Renal pelvis (tissue), 12 donors: ENCODE measurements at places on chromosomes 7 and 10. TPM values are rescaled to one million over a fixed set of nuclear protein-coding genes. Genes with fewer than 3 reads are reported as not detected.

The SLC26A5 gene
- 0.09 TPM for polyA plus RNA-seq

The GIMAP6 gene
- polyA plus RNA-seq: 16.3 TPM

- no peak for DNase-seq
Observed at GRCh38 chr10:123126246-123126645, 9.5 kb upstream of the HMX3 start.

The SPDYE6 gene
- 1.7 TPM for polyA plus RNA-seq
